ENCODE measurements at places on chromosomes 12 and 14.

GRCh38 chr12:32367381-32367780, 32.0 kb upstream of the FGD4 start:
- no peak for DNase-seq

DNA sequence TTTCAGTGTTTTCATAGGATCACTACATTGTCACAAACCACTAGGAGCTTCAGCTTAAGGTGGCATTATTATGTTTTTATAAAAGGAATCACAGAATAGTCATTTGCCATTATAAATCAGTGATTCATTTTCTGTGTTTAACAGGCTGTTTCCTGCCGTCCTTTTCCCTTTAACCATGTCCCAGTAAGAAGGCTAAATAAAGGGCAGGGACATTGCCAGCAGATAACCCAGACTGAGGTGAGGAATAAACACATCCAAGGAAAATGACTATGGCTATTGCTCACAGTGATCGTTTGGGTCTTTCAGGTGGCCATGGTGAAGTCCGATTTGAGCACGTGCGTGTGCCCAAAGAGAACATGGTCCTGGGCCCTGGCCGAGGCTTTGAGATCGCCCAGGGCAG, 17.9 kb upstream of the ALDH2 start:
- no peak for DNase-seq

DNA sequence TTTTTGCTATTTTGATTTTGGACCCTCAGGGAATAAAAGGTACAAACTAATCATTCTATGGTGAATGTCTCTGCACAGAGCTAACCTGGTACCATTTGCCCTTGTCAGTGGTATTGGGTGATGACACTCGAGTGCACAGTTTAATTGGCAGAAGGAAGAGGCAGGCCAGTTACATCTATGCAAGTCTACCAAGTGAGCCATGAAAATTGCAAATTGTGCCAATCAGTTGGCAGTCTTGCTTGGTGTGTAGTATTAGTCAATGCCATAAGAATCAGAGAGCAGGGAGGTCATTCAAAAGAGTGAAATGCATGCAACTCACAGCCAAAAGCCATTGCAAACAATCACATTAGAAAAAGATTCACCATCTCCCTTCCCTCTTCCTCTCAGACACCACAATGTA, 479.6 kb downstream of the ADAMTS20 start:
- DNase-seq = no peak

- no peak for DNase-seq
Observed at GRCh38 chr12:109982210-109982609, 14.0 kb downstream of the GIT2 start.
